NCI-H345 (cell line): ENCODE measurements at places on chromosomes 5 and 9.

DNA sequence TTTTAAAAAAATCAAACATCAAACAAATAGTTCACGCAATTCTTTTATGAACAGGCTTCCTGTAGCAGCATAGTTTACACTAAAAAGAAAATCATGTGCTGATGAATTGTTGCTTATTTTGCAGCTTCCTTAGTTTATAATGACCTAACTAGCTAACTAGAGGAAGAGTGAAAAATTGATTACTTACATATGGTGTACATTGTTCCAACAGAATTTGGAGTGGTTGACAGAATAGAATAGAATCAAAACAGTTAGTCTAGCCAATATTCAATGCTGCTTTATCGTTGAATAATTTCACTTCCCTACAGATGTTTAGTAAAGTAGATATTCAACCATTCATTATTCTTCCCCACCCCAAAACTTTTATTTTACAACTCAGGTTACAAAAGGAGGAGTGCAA is 4.2 kb downstream of the NMUR2 start:
- no peak for DNase-seq

DNA sequence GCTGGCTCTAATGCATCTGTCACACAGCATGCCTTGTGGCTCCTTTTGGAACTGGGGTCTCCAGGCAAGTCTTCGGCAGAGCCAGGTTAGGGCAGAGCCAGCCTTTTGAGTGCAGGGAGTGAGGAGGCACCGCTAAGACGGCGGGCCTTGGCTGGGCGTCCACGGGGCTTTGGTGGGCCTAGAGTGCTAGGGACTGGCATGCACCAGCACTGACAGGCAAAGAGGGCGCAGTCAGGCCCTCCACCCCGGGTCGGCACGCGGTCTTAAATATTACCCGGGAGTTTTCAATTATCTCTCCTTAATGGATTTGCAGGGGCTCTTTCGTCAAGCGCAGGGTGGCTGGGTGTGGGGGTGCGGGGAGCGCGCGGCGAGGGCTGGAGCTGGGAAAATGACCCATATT is 444.4 kb downstream of the SPATA31A7 start:
- DNase-seq, result no peak

DNA sequence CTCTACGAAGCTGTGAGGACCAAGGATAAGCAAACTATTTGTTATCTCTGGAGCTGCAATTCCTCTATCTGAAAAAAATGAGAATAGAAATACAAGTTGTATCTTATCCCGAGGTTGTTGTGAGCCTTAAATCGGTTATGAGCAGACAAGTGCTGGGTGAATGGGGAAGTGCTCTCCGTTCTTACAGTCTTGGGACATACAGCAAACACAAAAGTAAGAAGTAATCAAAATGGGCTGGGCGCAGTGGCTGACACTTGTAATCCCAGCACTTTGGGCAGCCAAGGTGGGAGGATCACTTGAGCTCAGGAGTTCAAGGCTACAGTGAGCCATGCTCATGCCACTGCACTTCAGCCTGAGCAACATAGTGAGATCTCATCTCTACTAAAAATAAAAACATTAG is 31.7 kb downstream of the ITK start:
- no peak for DNase-seq

GRCh38 chr5:111223101-111223786 is 940 bp upstream of the CAMK4 start:
- DNase-seq, result peak; percentile 38

GRCh38 chr9:88741335-88741734 is 206.4 kb downstream of the NXNL2 start:
- DNase-seq, result no peak

- DNase-seq, result peak; percentile 49
Observed at GRCh38 chr5:54867310-54867944, 118.0 kb downstream of the ESM1 start.

DNA sequence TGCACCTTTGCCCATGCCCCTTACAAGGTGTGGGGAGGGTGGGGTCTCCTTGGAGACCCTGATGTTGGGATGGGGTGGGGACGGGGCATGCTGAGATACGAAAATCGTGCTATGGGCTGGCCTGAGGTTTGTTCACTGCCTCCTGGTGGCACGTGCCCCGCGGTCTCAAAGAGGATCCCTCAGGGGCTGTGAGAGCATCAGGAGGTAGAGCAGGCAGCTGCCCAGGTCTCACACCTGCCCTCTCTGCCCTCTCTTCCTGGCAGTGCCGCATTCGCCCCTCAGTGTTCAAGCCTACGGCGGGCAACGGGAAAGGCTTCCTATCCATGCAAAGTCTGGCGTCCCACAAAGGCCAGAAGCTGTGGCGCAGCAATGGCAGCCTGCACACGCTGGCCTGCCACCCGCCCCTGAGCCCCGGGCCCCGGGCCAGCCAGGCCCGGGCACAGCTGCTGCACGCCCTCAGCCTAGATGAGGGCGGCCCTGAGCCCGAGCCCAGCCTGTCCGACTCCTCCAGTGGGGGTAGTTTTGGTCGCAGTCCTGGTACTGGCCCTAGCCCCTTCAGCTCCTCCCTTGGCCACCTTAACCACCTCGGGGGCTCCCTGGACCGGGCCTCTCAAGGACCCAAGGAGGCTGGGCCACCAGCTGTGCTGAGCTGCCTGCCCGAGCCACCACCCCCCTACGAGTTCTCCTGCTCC is 6.7 kb downstream of the N4BP3 start:
- DNase-seq, result no peak
